Activated T-cell treated with anti-CD3 and anti-CD28 coated beads for 24 hours (primary cell): ENCODE measurements at places on chromosomes 4 and X.

GRCh38 chr4:58649226-58649625, 1539.0 kb upstream of the IGFBP7 start:
- DNase-seq, result no peak

DNA sequence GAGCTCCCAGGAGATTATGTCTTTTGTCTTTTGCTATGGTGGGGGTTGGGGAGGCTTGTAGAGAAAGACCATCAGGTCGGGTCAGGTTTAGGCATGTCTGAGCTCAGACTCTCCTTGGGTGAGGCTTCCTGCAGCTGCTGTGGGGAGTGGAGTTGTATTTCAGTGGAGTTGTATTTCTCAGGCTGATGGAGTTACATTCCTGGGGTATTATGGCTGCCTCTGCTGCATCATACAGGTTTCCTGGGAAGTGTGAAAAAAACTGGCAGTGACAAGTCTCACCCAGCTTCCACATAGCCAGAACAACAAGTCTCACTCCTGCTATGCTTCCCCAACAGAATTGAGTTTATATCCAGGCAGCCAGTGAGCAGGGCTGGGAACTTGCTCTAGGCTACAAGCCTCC, 119.3 kb downstream of the VSIG4 start:
- DNase-seq, result no peak

DNA sequence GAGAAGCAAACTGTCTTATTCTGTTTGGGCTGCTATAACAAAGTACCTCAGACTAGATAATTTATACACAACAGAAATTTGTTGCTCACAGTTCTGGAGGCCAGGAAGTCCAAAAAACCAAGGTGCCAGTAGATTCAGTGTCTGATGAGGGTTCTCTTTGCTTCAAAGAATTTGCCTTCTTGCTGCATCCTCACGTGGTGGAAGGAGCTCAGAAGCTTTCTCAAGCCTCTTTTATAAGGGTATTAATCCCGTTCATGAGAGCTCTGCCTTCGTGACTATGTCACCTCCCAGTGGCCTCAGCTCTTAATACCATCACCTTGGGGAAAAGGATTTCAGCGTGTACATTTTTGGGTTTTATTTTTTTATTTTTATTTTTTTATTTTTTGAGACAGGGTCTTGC, 20.1 kb downstream of the CA5B start:
- no peak for DNase-seq

DNA sequence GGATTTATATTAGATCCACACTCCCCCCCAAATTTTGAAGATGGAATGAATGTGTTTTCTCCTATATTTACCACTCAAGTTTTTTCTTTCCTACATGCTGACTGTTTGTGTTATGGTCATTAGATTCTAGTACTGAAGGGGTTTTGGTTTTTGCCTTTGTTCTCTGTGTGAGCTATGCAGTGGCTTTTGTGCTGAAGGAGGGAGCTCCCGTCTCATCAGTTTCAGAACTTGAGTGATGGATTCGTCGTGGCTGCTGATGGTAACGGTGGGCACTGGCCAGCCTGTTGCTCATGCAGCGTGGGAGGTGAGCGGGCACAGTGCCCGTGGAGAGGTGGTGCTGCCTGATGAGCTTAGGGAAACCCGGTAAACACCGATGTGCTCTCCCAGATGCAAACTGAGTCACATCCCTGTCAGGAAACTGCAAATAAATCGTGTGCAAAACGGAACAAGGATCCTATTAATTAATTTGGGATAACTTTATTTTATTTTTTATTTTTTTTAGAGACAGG, 101.5 kb downstream of the SORBS2 start:
- DNase-seq, result no peak

DNA sequence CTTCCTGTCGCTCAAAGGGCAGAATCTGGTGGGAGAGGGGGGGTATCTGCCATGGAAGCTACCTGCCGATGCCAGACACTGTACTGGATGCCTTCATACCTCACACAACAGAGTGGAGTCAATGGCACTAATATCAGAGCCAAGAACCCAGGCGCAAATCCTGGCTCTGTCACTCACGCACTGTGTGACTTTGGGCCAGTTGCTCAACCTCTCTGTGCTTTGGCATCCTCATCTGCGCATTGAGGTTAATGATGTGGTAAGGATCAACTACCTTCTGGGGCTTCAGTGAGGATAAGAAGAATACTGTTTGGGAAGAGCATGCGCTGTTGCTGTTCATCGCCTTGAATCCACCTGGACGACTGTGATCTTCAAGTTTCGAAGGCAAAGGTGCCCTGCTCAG, 70.6 kb downstream of the PPP2R2C start:
- DNase-seq, result no peak

DNA sequence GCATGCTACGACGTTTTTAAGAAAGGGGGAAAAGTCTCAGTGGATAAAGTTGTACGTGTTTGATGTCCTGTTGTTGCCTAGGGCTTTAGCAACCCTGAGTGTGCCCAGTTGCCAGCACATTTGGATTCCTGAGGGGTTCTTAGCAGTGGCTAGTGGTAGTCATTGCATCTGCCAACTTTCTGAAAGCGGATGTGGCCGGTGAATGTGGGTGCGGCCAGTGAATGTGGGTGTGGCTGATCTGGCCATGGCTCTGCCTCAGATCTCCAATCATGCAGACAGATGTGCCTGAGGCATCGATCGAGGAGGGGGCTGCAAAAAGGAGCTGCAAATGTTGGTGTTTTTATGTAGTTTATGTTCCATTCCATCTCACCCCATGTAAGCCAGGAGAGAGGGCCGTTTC, 41.5 kb upstream of the FAT1 start:
- no peak for DNase-seq

- DNase-seq, result no peak
Observed at GRCh38 chr4:108772402-108772801, 9.5 kb upstream of the ETNPPL start.

DNA sequence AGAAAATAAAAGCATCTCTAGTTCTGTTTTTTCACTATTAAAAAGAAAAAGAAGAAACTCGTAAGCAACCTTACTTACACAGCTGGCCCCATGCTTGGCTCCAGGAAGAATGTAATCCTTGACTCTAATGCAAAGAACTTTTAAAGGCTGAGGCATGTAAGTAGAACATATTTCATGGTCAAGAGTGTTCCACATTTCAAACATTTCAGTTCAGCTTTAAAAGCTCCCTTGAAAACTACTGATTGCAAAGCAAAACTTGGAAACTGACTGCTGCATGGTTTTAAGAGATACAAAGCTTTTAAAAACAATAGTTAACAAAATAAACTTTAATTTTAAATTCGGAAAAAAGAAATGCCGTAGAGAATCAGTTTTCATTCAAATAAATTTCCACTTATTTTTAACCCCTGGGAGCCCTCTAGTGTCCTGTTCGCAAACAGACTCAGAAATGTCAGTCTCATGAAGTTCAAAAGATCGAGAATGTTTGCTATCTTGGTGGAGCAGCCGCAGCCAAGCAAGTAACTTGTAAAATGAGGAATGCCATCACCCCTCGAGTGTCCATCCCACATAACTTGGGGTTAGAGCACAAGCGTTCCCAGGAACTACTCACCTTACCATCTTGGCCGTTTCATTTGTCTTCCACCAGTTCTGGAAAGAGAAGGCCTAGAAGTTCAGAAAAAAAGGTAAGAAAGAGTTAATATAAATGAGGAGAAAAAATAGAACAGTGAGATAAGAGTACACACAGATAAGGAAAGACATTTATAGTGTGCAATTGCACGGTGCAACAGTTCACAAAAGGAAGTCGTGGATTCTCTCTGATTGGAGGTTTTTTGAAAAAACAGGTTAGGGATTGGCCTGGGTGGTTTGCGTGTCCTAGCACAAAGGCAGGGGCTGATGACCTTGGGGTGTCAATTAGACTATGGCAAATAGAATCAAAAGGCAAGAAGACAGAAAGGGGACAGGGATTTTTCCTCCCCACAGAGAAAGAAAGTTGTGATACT, at the start of gene GASK1B:
TSS of gene GASK1B (minus strand) at position 765 of the 998 bp plus-strand sequence. CDS start 1,650 bp downstream, outside the sequence.
- DNase-seq, result no peak

DNA sequence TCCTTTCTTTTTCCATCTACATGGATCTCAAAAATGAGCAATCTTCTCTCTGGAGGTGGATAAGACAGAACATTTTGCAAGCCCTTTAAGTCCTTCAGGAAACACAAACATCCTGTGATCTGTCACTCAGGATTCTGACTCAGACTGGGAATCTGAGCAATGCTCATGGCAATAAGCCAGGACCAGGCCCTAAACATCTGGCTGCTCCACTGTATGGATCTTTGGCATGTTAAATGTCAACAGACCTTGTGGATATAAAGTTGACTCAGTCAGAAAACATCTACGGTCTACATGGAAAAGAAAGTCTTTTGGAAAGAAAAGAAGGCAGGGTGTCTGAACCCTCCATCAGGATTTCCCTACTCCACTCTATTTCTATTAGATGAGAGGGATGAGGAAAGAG, 17.8 kb upstream of the CHIC2 start:
- no peak for DNase-seq

- DNase-seq, result no peak
Observed at GRCh38 chrX:118655561-118656246, 71.7 kb upstream of the IL13RA1 start.

DNA sequence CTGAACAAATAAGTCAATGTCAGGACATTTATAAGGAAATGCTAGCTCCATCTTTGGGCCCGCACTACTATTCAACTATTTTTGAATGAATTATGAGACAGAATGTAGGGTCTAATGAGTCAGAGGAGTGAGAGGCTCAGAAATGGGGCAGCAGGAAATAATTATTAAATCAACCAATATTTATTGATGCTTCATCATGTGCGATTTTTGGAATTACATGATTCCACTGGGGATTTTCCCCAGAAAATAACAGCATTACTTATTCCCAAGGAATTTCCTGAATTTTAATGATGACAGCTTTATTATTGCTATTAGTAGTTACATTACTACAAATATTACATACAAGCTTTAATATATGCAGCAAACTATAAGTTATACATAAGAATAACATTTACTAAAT, 49.3 kb upstream of the PHF8 start:
- DNase-seq, result no peak

DNA sequence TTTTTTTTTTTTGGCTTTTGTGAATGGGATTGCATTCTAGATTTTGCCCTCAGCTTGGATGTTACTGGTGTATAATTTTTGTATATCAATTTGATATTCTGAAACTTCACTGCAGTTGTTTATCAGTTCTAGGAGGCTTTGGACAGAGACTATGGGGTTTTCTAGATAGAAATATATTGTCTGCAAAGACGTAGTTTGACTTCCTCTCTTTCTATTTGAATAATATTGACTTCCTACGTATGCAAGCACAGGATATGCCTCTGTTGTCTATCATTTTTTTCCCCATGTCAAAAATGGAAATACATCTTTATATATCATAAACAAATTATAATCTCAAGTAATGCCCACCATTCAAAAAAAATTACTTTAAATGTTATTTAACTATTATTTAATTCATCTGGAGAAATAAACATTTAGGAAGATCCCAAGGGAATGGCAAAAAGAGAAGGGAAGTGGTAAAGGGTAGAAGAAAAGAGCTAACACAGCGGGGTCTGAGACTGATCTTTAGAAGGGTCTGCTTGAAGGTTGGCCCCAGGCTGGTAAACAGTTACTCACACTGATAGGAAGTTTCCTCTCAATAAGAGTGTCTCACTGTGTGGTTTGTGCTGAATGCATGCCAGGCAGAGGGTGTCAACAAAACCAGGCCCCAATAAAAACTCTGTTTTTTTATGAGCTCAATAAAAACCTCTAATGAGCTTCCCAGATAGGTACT, 35.7 kb downstream of the ZNF518B start:
- no peak for DNase-seq

DNA sequence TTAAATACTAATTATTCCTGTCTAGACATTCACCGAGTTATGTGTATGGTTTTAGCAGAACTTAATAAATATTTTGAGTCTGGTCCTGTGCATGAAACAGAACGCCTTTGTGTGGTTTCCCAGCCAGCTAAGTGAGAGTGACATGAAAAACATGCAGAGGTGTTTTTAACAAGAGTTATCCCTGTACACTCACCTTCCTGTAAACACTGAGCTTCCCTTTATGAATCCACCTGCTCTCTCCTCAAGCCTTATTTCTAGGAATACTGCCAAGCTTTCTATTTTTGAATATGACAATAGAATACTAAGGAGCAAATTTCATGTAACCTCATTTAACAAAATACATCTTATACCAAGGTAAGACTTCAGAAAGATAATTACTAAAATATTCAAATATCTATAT, 270.3 kb upstream of the CTSO start:
- DNase-seq, result no peak

DNA sequence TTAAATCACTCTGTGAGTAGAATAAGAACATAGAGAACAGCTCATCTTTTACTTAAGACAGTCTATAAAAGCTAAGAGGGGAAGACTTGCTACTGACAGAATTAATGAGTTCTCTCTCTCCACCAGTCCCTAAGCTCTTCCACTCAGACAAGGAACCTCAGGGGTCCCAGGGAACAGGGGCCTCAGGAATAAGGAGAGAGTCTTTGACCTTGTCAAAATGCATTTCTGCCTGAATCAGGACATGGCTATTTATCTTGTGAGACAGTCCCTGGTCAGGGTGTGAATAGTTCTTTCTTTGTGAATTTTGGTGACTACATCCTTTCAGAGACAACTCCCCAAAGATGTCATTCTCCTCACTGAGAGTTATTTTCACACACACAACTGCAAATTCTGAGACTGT, 218.7 kb upstream of the HS3ST1 start:
- DNase-seq, result no peak

GRCh38 chrX:26562156-26562555, 346.2 kb downstream of the MAGEB5 start:
- DNase-seq, result no peak

GRCh38 chr4:110064934-110065333, 133.5 kb downstream of the ELOVL6 start:
- no peak for DNase-seq

- no peak for DNase-seq
Observed at GRCh38 chr4:115851918-115852766, 738.7 kb upstream of the NDST4 start.

DNA sequence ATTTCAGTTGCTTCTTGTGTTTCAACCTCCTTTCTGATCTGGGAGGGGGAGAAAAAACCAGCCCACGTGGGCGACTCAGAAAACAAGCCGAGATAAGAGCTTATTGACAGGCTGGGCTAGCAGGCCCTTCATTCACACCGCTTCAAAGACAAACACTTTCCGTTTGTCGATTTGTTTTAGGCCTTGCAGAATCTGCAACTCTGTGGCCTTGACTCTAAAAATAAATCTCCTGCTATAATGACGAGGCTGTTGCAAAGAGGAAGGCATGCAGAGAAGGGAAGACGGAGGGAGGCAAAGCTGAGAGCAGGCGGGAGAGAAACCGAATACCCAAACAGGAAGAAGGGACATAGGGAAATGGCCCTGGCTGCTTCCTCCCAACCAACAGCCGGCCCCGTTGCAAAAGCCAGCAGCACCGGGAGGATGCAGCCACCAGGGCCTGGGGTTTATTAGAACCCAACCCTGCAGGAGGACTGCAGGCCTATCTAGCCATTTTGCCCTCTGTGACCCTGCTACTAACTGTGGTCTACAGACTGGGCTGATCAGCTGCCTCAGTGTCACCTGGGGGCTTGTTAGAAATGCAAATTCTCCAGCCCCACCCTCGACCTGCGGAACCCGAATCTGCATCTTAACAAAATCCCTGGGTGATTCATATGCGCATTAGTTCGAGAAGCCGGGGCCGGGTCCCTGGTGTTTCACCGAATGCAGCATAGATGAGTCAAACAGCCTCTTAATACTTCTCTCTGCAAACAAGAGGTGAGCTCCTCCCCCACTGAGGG, 325.5 kb downstream of the BCOR start:
- DNase-seq, result peak; percentile 53

- no peak for DNase-seq
Observed at GRCh38 chrX:149898554-149898953, 17.6 kb downstream of the MAGEA8 start.
